ENCODE measurements at places on chromosomes 7 and 10.

- DNase-seq, result no peak
Observed at GRCh38 chr7:149459201-149459539, 1.7 kb downstream of the ZNF777 start.

DNA sequence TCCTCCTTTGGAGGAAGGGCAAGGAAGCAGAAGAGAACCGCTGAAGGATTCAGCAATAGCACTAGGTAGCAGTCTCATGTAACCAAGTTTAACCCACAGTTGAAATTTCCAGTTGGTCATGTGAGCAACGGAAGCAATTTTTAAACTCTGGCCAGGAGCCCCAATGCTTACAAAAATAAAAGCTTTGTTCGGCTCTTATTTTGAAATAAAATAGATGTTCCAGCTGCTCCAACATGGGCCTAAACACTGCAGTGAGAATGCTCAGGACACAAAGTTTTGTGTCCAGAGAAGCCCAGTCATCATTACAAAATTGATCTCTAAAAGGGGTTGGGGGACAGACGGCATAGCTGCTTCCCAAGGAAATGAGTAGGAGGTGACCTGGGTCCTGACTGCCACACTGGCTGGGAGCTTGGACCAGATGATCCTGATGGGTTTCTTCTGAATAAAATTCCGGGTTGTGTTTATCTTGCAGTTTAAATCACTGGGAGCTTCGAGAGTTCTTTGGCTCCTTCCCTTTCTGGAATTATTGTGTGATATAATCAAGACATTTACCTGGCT lies 452 bp upstream of the TMEM140 start:
- peak; percentile 67 for DNase-seq

DNA sequence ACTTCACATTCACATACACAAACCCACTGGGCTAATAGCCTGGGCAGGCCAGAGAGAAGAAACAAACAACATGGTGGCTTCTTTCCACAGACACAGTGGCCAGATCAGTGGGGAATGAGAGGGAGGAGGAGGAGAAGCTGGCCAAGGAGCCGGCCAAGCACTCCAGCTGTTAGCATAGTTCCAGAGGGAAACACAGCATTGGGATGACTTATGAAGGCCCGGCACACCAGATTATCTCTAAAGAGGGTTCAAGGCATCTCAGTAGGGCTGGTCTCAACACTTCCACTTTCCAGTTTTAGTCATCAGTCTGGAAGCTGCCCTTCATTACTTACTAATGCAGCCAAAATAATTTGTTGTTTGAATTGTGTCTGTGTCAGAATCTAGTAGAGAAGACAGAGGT lies 42.1 kb upstream of the GPR26 start:
- DNase-seq, result no peak

- DNase-seq, result no peak
Observed at GRCh38 chr7:123750389-123751230, 1.8 kb upstream of the WASL start.

DNA sequence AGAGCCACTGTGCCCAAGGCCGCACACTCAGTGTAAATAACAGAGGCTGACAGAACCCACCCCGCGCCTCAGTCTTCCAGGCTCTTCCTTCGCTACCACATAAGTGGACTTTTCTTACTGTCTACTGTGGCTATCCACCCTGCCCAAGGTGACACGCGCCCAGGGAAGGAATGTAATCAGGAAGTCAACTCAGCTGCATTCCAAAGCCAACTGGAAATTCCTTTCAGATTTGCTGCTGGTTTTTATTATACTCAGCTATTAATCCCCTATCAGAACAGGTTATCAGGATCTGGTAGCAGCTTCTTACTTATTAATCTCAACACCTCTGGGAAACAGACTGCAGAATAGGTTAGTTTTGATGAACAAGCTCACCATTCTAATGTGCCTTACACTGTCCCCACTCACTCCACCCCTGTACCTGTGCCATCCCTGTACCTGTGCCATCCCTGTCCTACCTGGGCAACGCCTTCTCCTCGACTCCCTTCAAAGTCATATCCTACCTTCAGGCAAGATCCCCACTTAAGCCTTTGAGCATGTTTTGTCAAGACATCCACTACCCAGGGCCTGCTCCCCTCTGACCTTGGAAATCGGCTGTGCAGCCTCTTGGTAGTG lies 90.7 kb downstream of the NHLRC2 start:
- DNase-seq, result no peak

GRCh38 chr7:29022291-29022988 lies 64.3 kb upstream of the TRIL start:
- DNase-seq, result no peak

DNA sequence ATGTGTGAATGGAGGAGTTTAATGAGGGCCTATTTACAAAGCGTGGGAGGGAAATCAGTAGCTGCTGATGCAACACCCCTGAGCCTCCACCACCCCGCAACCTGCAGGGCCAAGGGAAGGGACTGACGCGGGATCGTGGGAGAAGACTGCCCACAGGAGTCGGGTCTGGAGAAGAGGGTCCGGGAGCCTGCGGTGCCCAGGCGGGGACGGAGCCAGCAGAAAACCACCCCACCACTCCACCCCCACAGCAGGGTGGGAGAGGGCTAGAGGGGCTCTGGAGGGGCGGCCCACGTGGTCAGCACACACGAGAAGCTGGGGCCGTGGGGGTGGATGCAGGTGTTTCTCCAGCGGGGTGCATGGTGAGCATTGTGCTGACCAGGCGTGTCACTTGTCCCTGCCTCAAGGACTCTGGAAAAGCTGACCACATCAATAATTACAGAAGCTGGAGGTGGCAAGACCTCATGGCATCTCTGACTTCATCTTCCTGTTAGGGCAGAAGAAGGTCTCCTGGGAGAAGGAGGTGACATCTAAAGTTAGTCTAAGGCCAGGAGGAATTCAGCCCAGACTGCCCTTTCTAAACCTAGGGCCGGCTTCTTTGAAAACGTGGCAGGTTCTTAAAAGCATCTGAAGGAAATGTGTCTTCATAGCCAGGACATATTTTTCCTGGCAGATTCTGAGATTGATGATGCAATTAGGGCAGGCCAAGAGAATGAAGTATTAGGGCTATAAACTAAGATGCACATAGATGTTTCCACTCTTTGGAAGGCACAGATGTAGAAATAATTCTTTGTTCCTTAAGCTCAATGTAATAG lies 150.9 kb downstream of the RGS10 start:
- DNase-seq, result peak; percentile 50

DNA sequence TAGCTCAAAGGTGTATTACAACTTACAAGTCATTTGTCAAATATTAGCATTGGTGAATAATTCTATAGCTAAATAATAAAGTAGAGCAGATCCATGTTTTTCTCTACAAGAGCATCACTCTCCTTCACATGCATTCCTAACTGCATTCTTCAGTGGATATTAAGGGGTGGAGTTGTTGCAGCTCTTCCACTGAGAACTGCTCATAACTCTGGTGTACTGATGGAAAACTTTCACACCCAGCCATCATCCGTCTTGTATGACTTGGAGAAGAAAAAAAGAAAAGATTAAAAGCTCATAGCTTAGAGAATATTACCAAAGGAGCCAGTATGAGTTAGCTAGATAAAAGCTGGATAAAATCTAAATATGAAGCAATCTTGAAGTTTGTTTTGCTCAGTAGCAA lies 10.2 kb upstream of the FAM13C start:
- no peak for DNase-seq

- DNase-seq, result peak; percentile 53
Observed at GRCh38 chr10:103069453-103070331, 123.4 kb downstream of the NT5C2 start.

DNA sequence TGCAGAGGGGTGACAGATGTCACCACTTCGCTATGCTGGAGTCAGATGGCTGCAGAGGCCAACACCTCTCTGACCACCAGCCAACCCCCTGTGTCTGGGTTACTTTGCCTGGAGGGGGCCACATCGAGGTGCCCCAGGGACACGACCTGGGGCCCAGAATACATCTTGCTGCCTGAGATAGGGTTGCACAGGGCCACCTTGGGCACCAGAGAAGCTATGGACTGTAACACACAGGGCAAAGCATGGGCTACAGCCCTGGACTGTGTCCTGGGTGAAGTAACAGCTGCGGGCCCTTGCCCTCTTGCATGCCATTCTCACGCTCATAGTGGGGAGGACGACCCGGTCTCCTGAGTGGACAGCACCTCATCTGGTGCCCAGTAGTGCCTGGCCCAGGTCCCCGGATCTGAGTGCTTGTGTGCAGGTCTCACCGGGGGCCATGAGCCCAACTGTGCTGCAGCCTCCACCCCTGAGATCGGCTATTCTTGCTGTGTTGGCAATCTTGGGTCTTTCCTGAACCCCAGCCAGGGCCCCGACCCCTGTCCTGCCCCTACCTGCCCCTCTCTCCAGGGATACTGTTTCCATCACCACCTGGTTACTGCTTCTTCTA lies 115.2 kb upstream of the GDF10 start:
- no peak for DNase-seq

GRCh38 chr7:1532456-1533254 lies 2.2 kb downstream of the MAFK start:
- DNase-seq, result peak; percentile 91

DNA sequence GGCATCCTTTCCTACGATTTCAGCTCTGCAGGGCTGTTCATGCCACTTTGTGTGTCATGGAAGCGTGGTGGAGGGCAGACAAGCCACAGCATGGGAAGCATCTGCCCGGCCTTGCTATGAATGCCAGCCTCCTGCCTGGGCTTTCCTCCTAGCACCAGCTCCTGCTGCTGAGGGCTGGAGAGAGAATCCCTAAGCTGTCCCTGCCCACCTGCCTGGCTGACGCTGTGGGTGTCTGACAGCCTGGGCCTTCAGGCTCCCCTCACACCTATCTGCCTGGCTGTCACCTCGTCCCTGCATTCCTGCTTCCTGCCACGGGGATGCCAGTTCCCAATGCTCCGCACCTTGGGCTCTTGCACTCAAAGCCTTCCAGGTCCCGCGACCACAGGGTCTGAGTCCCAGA lies 606.5 kb upstream of the MGMT start:
- no peak for DNase-seq

DNA sequence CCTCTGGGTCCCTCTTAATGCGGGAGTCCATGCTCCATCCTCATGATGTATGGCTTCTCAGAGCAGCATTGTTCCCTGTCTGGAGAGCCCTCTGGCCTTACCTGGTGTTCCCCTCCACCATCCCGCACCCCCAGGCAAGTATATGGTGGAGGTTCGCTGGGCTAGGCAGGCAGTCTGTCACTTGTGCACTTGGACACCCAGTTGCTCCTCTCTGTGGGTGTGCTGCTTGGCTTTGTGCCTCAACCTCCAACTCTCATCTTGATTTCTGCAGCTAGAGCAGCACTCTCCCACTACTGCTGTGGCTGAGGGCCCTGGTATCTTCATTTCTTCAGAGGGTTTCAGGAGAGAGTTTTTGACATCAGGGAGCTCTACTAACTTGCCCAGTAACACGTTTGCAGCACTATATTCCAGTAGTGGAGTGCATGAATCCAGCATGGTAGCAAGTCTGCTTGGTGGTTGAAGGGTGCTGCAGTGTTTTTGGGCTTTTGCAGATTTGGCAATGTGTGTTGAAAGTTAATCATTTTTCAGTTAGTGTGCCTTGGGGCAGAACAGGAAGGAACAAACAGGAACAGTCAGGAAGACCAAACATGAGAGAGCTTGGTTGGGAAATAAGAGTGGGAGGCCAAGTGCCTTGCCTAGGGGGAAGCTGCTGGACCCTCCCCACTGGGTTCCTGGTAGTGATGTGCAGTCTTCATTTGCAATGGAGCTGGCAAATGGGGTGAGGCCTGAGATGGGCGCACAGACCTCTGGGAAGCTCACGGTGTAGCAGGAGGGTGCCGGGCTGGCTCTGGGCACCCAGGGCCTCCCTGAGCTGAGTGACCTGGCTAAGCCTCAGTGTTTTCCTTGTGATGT lies 37.4 kb downstream of the TSPAN14 start:
- peak; percentile 96 for DNase-seq

DNA sequence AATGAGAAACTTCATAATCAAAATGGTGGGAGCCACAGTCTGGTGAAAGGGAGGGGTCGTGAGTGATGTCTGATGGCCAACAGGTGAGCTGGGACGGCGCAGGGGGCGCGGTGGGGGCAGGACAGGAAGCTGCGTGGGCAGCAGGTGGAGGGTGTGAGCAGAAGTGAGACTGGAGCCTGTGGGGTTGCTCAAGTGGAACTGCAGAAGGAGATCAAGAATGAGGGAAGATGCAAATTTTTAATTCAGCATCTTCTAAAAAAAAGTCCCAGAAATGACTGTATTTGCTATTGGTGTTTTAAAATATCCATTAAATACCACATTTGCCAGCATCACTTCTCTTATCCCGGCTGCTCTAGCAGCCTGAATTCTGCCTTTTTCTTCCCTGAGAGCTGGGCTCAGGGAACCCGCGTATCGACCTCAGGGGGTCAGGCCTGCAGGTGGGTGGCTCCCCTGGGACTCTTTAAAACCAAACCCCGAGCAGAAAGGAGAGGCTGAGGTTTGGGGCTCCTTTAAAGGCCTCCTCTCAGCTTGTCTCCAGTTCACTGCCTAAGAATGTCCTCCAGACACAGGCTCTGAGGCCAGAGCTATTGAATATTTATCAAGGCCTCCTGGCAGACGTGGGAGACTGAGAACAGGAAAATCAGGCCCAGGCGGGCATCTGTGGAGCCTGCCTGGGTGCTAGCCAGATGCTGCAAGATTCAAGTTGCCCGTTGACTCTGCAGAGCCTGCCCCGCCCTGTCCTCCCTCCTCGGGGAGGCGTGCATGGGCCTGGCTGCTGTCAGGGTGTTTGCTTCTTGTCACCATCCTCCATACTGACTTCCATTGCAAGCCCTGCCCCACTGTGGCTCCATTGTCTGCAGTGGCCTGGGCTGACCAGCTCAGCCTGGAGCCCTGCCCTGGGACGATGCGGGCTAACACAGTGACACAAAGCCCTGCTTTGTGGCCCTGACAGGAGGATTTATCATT lies 53.9 kb downstream of the SYPL1 start:
- no peak for DNase-seq

GRCh38 chr7:16926861-16927260 lies 45.1 kb upstream of the AGR3 start:
- no peak for DNase-seq
